ENCODE measurements at places on chromosomes 6 and 20.
A peak's percentile ranks its signal among the peaks of the same experiment; 100 is the strongest.

DNA sequence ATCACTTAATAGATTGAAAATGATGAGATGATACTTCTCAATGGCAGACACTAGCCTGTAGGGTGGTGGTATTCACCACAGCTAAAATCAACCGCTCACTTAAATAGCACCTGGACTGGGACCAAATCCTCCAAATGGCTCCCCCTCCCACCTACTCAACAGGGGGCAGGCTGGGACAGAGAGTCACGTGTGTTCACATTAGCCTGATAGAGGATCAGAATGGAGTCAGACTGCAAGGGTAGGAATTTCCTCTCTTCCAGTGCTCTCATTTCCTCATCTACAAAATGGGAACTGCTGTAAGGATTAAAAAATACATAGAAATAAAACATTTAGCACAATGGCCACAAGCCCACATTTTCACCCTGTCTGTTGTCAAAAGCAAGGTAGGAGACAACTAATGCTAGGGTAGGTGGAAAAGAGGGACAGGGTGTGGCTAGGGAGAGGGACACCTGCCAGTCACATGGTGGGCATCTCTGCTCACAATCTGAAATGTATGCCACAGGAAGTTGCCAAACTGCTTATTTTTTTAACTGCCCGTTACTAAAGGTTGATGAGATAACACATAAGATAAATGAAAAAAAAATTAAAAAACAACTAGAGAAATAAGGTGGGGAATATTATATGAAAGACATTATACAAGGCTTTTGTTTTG is 55.3 kb downstream of the BACH2 start:
- DNase-seq: no peak

- no peak for DNase-seq
Observed at GRCh38 chr6:27882624-27883023, 29.6 kb downstream of the OR2B2 start.

DNA sequence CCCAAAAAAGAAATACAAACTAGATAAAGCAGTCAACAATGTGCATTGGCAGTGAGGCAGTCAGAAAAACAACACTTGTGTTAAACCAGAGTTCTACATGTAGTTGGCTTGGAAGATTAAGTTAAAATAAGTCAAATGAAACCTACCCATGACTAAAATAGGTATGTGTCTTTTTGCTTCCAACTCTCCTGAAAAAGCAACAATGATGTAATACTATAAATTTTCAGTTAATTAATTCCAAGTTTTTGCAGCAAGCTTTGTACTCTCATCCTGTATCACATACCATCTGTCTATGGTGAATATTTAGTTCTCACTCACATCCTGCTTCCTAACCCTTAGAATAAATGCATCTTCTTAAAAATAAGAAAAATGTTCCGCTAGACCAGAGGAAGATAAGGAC is 261.5 kb downstream of the KIF16B start:
- DNase-seq: no peak

DNA sequence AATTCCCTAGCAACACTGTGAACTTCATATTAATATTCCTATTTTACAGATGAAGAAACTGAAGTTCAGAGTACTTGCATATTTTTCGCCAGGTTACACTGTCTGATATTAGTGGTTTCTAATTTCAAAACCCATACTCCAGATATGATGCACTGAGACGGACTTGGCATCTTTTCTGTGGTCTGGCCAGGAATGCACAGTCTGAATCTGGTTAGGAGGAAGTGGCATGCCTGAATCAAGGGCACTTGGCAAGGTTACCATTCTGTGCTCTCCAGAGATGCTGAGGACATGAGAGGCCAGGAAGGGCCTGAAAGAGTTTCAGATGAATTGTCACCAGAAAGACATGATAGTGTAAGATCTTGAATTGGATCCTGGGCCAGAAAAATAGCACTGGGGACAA is 150.1 kb downstream of the HAO1 start:
- DNase-seq: no peak

DNA sequence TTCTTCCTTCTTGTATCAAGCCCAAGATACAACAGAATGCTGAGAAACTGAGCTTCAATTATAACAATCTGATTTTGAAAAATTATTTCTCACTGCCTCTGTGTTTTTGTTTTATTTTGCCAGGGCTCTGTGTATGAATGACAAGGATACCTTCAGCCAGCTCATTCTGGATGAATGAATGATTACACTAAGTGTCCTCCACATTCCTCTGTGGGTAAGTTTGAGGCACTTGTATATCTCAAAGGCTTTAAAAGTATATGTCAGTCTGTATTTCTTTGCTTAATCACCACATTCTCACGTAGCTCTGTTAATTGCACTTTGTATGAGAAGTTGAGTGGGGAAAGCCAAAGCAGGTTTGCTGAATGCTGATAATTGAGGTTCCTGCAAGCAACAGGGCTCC is 95.1 kb downstream of the TIAM2 start:
- no peak for DNase-seq

- DNase-seq: no peak
Observed at GRCh38 chr20:44218446-44218845, 7.9 kb upstream of the OSER1 start.

DNA sequence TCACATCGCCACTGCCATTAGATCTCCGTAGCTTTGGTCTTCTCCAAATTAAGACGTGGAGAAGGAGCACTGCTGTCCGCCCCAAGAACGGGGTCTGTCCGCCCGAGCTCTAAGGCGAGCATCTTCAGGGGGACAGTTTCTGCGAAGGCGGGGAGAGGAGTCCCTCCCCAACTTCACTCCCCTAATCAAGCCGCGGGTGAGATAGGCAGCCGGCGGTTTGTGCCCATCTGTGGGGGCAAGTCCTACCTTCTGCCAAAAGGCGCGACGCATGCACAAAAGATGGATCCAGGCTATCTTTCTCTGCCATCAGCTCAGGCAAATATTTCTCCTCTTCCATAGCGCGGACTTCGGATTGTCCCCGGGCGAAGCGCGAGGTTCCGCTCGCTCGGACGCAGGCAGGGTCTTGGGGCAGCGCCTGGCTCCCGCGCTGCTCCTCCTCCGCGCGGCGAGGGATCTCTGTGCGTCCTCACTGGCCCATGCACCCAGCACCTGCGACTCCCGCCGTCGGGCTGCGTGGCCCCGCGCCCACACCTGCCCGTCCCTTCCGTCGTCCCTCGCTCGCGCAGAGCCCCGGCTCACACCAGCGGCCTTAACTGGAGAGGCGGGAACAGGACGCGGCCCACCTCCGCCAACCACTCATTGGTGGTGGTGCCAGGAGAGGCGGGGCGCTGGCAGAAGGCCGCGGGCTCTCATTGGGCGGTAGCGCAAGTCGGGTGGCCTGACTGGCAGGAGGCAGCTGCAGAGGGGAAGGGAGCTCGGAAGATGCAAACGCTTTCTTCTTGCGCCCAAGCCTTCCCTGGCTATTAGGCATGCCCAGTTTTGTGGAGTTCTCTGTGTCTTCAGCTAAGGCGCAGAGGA is at the start of gene KHDRBS2:
Gene KHDRBS2, minus strand, starts transcription at position 614 of the 858 bp plus-strand sequence.
- peak; percentile 95 for DNase-seq

GRCh38 chr6:159913862-159914564 is 23.2 kb downstream of the MAS1 start:
- DNase-seq: no peak

DNA sequence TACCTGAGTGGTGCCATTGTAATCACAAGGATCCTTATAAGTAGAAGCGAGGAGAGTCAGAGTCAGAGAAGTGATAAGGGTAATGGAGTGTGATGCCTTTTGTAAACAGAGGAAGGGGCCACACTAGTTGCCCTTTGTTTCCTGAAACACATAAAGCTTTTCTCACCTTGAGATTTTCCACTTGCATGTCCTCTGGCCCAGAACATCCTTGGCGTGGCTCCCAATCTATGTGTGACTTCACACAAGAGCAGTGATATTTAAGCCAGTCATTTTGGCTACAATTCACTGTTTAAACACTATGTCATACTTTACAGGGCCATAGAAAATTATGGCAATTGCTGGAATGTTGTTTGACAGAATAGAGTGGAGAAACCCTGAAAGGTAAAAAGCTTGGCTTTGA is 121.2 kb upstream of the BTN3A2 start:
- DNase-seq: no peak

DNA sequence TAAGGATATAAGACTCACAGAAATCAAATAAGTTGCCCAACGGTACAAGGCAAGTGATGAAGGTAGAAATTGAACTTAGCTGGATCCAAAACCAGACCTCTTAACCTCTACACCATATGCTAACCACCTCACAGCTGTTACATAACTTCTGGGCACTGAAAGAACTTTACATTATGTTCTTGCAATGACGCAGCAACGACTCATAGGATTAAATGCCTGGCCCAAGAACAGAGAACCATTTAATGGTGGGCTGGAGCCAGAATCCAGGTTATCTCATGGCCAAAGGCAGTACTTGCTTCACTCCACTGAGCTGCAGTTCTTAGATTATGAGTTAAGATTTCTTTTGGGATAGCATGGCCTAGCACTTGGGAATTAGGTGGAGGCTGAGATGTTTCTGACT is 4.4 kb downstream of the TRMT6 start:
- DNase-seq: no peak

- DNase-seq: peak; percentile 54
Observed at GRCh38 chr6:111850295-111850937, 22.8 kb downstream of the FYN start.

DNA sequence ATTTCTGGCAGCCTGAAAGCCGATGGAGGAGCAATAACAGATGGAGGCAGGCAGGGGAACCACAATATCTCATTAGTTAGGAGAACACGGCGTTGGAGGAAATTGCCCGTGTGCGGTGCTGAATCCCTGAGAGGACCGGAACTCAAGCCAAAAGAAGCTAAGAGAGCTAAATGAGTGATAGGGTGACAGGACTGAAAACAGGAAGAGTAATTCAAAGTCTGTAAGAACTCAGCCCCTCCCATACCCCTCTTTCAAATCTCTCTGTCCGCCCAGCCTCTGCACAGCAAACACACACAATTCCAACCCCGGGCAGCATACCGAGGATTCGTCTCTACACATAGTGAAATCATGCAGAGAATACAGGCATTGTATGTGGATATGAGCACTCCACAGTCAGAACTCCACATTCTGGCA is 2.6 kb upstream of the IPCEF1 start:
- DNase-seq: peak; percentile 40

DNA sequence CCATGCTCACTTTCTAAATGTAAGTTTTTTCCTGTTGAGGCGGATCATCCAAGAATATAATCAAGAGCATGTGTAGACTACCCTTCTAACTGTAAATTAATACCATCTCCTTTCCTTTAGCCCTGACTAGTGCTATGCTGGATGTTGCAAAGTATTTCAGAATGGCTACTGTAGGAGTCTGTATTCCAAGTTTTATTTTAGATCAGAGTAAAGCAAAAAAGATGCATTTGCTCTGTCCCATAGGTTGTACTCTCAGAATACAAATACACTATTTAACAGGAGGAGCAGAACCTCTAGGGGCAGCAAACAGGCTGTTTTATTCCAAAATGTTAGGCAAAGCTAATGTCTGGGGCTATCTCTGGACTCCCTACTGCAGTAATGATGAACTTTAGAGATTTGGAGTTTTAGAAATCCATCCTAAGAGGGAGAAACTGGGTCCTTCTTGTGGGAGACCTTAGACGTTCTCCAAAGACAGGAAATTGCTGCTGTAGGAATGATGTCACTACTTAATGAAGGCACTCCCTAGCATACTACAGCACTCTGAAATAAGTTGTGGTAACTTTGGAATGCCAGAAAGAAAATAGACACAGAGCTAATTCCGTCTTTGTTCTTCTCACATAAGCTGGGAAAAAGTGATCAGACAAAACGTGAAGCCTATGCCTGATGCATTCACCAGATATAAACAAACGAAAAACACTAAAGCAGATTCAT is 392.4 kb upstream of the HS3ST5 start:
- no peak for DNase-seq

GRCh38 chr6:131524695-131525336 is 48.2 kb upstream of the ARG1 start:
- no peak for DNase-seq

DNA sequence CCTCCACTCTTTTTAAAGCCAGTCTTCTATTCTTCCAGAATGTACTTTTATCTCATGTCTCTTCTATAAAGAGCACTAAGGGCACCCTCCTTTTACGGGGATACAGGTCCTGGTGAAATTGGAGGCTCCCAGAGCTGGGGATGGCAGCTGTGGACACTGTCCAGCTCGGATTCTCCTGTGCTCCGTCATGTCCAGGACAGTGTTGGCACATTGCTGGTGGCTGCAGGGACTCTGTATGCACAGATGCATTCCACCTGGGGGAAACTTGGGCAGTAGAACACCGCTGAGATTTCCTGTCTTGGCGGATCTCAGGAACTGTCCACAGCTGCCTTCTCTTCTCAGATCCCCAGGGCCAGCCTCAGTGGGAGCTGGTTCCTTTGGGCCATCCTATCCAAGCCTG is 56.6 kb upstream of the CLDN20 start:
- DNase-seq: no peak

GRCh38 chr6:24004659-24005058 is 121.4 kb upstream of the NRSN1 start:
- peak; percentile 25 for DNase-seq

- no peak for DNase-seq
Observed at GRCh38 chr6:169237496-169238134, 16.0 kb downstream of the THBS2 start.

- no peak for DNase-seq
Observed at GRCh38 chr20:25496968-25497401, 88.3 kb downstream of the NINL start.

DNA sequence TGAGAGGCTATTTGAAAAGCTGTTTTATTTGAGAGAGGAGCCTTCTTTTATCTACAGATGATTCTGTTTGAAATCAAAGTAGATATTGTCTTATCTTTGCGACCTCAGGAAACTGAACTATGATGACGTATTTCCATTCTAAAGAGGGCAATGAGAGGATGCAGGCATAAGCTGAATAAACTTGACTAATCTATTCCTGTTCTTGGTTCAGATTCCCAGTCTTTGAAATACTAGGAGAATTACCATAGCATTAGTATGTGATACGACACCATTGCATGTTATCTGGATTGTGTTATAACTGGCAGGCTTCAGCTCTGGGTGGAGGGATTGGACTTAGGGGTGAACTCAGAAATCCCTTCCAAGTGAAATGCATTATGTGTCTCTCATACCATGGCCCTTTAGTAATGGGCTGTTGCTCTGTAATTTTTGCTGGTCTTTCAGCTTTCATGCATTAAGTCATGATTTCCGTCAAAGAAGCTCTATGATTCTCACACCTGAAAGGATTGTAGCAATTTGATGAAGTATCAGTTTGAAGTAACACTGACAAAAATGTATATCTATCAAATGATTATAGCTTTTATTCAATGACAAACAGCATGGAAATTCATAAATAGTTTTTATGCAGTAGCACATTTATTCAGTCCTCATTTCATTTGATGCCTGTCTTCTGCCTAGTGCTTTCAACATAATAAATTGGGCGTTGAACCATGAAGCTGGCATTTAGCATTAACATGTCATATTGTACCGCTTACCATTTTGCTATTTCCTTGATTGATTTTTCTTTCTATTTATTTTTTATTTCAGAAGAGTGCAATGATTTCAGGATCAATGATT is 138.4 kb upstream of the SPACA1 start:
- no peak for DNase-seq

DNA sequence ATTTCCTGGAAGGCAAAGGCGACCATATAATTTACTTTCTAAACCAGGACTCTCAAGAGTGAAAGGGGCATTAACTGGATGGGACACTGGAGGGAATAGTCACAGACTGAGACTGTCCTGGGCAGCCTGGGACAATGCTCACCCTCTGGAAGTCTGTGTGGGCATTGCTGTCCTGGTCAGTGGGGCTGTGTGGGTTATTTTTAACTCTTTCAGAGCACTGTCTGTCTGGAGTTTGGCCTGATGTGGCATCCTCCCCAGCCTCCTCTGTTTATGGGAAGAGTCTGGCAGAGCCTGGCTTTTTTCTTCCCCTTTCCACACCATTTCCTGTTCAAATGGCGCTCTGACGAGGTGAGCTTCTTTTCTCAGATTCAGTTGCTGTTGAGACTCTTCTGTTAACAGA is 11.7 kb downstream of the DAAM2 start:
- DNase-seq: no peak

Measured in femur (tissue), 1 donor.